Stomach (tissue), 19 donors: ENCODE measurements at places on chromosomes 11 and 22. TPM values are rescaled to one million over a fixed set of nuclear protein-coding genes. Genes with fewer than 3 reads are reported as not detected.

The ABCG4 gene
- polyA plus RNA-seq = not detected

- DNase-seq = peak; percentile 71
- H3K4me1 ChIP-seq = peaks cover 22% of the 10 kb centered on the region
- H3K36me3 ChIP-seq = no peaks in the 10 kb centered on the region
- H3K4me3 ChIP-seq = no peak overlapping the region
- no peaks in the 10 kb centered on the region for H3K27me3 ChIP-seq
These were observed 15.9 kb upstream of the GLYATL1 start for GRCh38 chr11:58923300-58923788.

DNA sequence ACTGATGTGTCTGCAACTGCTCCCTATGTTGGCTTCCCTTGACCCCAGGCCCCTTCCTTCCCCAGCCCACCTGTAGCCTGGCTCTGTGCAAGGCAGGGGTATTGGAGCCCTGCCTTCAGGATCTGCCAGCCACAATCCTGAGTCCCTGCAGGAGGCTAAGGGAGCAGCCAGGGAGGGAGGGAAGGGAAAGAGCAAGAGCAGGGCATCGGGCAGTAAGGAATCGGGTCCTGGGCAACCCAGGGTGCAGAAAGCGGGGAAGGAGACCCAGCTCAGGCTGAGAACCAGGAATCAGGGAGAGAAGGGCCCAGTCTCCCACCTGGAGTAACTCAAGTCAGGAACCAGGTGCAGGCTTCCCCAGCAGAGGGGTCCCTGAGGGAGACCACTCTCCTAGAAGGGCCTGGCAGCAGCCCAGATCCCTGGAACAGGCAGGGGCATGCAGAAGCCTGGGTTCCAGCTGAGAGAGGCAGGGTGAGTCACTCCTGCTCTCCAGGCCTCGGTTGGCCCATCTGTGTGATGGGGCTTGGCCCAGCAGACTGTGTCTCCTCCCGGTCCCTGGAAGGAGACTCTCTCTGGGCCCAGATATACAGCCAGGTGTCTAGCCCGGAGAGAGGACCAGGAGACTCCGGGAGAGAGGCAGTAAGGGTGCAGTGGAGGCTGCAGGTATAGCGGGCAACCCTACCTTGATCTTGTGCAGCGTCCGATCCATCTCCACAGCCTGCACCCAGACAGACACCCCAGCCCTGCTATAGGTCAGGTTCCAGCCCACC, 13.4 kb downstream of the STARD10 start:
- DNase-seq = no peak
- peaks cover 50% of the 10 kb centered on the region for H3K4me1 ChIP-seq
- H3K36me3 ChIP-seq = no peaks in the 10 kb centered on the region
- no peaks in the 10 kb centered on the region for H3K27me3 ChIP-seq
- H3K4me3 ChIP-seq = peak overlapping the region; percentile 74

- no peaks in the 10 kb centered on the region for H3K36me3 ChIP-seq
- no peak for DNase-seq
- no peak overlapping the region for H3K4me3 ChIP-seq
- H3K4me1 ChIP-seq = no peaks in the 10 kb centered on the region
These were observed 39.8 kb downstream of the MPPED2 start for GRCh38 chr11:30546334-30546733.

- no peak overlapping the region for H3K27ac ChIP-seq
- no peaks in the 10 kb centered on the region for H3K27me3 ChIP-seq
- no peak overlapping the region for H3K4me3 ChIP-seq
- no peaks in the 10 kb centered on the region for H3K36me3 ChIP-seq
- DNase-seq = no peak
These were observed 734.2 kb upstream of the ANO3 start for GRCh38 chr11:25597696-25598095.

DNA sequence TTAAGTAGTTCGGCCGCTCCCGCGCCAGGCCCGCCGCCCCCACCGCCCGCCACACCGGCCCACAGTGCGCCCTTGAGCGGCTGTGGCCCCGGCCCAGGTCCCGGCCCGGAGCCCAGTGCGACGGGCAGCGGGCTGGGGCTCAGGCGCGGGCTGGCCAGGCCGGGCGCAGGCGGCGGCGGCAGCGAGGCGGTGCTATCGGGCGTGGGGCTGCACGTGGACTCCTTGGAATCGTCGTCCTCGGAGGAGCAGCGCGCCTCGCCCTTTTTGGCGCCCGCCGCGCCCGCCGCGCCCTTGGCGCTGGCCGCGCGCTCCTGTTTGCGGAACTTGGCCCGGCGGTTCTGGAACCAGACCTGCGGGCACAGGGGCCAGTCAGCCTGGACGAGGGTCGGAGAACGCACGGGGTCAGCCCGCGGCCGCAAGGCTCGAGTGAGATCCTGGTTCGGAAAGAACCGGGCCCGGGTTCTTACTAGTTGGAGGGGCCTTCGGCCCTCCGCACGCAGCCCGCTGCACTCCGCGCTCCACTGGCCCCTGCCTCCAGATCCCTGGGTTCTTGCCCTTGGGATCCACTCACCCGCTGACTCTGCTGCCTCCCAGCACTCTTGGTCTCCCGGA, 4.0 kb downstream of the PHOX2A start:
- peaks cover 32% of the 10 kb centered on the region for H3K36me3 ChIP-seq
- no peak overlapping the region for H3K27ac ChIP-seq
- DNase-seq = peak; percentile 74
- peaks cover 60% of the 10 kb centered on the region for H3K27me3 ChIP-seq
- peak overlapping the region; percentile 37 for H3K4me3 ChIP-seq

GRCh38 chr11:45930031-45930794, 7.8 kb downstream of the LARGE2 start:
- peaks cover 41% of the 10 kb centered on the region for H3K36me3 ChIP-seq
- peaks cover 6% of the 10 kb centered on the region for H3K27me3 ChIP-seq
- peak; percentile 86 for DNase-seq
- peak overlapping the region; percentile 26 for H3K27ac ChIP-seq
- no peak overlapping the region for H3K4me3 ChIP-seq
